ENCODE measurements at places on chromosomes 16 and 17. TPM values are rescaled to one million over a fixed set of nuclear protein-coding genes. Genes with fewer than 3 reads are reported as not detected.

DNA sequence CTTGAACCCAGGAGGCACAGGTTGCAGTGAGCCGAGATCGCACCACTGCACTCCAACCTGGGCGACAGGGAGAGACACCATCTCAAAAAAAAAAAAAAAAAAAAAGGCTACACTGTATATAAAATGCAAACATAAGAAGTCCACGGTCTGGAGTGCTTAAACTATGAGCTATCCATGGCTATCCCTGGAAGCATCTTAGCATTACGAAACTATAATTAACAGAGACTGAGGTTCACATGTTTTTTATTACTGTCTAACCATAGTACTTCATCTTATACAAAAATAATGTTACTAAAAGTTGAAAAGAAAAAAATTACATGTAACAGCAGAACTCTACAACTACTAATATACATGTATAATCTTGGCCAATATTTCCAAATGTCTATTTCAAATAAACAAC lies 32.8 kb downstream of the HELZ start:
- H3K36me3 ChIP-seq: peaks cover 2% of the 10 kb centered on the region
- peaks cover 7% of the 10 kb centered on the region for H3K4me1 ChIP-seq
- no peak overlapping the region for H3K4me3 ChIP-seq

The CHST6 gene
- total RNA-seq: 22.4 TPM

- no peak overlapping the region for H3K27ac ChIP-seq
- H3K27me3 ChIP-seq: peaks cover 92% of the 10 kb centered on the region
These were observed 3.7 kb upstream of the CBX8 start for GRCh38 chr17:79800325-79801155.

DNA sequence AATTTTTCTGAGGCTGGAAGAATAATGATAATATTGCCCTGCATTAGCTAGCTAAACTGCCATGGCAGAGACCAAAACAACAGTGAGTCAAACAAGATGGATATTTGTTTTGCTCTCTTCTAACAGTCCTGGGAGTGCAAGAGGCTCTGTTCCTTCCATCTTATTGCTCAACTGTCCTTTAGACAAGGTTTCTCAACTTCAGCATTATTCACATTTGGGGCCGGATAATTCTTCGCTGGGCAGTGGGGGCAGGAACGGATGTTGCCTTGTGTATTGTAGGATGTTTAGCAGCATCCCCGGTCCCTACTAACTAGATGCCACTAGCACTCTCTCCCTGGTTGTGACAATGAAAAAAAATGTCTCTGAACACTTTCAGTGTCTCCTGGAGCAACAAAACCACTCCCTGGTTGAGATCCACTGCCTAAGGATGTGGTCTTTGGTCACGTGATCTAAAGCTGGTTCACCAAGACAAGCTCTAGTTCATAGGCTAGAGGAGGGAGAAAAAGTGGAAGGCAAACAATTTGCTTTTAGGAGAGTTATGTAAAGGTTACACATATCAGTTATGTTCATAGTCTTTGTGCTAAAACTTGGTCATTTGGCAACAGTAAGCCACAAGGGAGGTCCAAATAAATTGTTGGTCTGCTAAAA lies 144.4 kb downstream of the PCTP start:
- H3K4me1 ChIP-seq: no peaks in the 10 kb centered on the region
- no peak overlapping the region for H3K27ac ChIP-seq
- no peak for DNase-seq
- peaks cover 2% of the 10 kb centered on the region for H3K27me3 ChIP-seq
- H3K36me3 ChIP-seq: no peaks in the 10 kb centered on the region
- no peak overlapping the region for H3K4me3 ChIP-seq

The PLCG2 gene
- 0.93 TPM for total RNA-seq

DNA sequence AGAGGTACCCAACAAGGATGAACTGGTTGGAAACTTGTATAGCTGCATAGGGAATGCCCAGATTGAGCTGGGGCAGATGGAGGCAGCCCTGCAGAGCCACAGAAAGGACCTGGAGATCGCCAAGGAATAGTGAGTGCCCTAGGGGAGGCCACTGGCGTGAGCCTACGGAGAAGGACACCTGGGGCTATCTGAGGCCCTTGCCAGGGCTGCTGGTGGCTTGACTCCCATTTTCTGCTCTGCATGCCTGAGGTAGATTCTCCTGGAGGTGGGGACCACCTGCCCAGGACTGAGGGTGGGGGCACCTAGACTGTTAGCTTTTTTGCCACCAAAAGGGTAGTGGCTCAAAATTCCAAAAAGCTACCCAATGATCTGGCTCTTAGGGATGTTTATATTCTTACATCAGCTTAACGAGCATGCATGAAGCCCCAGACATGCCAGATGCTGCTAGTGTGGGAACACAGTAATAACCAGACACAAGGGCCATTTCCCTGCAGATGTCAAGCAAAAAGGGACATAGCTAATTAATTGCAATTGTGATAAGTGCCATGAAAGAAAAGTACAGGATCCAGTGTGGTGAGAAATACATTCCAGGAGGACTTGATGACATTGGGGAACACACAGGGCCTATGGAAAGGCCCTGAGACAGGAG lies 8.8 kb downstream of the ODAD4 start:
- H3K36me3 ChIP-seq: no peaks in the 10 kb centered on the region
- no peak overlapping the region for H3K27ac ChIP-seq
- no peaks in the 10 kb centered on the region for H3K27me3 ChIP-seq
- no peak overlapping the region for H3K4me3 ChIP-seq
- H3K4me1 ChIP-seq: peaks cover 5% of the 10 kb centered on the region

The TMEM235 gene
- not detected for total RNA-seq

The TEX2 gene
- 19.2 TPM for total RNA-seq

DNA sequence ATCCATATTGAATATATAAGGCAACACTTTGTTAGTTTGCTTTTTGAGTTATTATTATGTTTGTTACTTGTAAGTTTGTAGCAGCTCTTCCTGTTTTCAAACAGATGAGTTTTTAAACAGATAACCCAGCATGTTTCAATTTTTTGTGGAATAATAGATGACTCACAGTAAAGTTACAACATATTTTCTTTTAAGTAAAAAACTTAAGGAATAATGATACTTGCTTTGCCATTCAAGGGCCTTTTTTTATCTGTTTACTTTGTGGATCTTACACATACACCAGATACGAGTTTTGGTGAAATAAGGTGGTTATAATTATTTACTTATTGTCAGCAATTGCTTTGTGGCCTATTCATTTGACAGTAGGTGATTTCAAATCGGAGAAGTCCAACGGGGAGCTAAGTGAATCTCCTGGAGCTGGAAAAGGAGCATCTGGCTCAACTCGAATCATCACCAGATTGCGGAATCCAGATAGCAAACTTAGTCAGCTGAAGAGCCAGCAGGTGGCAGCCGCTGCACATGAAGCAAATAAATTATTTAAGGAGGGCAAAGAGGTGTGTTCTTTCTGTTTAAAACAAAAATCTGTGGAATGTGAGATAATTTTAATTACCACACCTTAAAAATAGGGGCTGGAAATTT lies 66.3 kb downstream of the BPTF start:
- no peak overlapping the region for H3K4me3 ChIP-seq
- no peak overlapping the region for H3K27ac ChIP-seq
